NCI-H2029 treated with DMSO at 0.1 percent for 48 hours (cell line): ENCODE measurements at places on chromosomes 7 and 10.

DNA sequence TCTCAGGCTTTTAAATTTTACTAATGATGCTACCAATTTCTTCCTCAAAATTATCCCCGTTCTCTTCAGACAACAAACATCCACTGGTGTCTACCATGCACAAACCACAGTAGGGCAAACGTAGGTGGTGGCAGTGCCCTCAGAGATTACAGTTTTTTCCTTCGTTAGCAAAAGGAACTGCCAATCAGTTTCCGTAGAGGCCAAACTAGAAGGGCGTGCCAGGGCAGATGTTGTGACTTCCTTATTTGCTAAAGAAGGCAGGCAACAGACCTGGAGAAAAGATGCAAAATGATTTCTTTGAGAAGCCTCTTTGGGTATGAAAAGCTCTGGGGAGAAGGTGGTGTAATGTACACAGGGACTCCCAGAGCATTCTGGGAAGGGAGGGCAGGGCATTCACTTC lies 7.6 kb upstream of the FAM180A start:
- no peak for DNase-seq

DNA sequence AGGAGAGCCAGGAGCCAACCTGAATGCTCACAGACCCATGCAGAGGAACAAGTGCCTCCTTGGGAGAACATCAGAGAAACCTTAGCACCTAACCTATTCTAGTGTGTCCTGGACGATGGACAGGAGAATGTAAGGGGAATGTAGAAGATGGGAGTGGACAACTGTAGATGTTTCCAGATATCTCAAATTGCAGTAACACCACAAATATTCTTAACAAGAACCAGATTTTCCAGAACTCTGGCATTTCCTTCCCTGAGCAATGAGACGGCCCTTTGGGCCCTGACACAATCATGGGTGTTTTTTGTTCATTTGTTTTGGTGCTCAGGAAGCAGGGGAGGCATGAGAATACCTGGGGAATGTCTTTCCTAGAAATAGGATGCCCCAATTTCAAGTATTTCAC lies 196.1 kb upstream of the PRSS1 start:
- DNase-seq = no peak

- peak; percentile 8 for DNase-seq
Measured at GRCh38 chr7:129271500-129272355, 46.9 kb downstream of the AHCYL2 start.

DNA sequence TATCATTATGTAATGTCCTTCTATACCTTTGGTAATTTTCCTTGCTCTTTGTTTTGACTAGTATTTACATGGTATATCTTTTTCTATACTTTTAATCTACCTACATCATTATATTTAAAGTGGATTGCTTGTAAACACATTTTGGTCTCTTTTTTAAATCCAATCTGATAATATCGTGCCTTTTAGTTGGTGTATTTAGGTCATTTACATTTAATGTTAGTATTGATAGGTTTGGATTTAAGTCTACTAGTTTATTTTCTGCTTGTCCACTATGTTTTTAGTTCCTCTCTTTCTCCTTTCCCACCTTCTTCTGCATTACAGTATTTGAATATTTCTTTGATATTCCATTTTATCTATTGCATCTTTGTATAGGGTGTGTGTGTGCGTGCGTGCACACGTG lies 95.4 kb downstream of the HIBADH start:
- no peak for DNase-seq

GRCh38 chr7:77316219-77316978 lies 99.8 kb downstream of the GSAP start:
- no peak for DNase-seq

DNA sequence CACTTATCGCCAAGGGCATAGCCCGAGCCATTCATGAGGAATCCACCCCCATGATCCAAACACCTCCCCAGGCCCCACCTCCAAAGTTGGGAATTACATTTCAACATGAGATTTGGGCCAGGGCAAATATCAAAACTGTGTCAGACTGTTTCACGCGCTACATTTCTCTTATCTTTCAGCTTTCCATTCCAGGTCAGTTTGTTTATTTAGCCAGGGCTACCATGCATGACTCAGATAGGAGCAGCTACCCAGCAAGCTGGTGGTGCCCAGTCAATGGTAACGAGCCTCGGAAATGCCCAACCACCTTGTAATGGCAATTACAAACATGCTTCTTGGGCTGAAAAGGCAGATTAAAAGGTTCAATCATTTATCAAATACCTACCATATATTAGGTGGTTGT lies 43.6 kb upstream of the BAMBI start:
- DNase-seq = no peak

DNA sequence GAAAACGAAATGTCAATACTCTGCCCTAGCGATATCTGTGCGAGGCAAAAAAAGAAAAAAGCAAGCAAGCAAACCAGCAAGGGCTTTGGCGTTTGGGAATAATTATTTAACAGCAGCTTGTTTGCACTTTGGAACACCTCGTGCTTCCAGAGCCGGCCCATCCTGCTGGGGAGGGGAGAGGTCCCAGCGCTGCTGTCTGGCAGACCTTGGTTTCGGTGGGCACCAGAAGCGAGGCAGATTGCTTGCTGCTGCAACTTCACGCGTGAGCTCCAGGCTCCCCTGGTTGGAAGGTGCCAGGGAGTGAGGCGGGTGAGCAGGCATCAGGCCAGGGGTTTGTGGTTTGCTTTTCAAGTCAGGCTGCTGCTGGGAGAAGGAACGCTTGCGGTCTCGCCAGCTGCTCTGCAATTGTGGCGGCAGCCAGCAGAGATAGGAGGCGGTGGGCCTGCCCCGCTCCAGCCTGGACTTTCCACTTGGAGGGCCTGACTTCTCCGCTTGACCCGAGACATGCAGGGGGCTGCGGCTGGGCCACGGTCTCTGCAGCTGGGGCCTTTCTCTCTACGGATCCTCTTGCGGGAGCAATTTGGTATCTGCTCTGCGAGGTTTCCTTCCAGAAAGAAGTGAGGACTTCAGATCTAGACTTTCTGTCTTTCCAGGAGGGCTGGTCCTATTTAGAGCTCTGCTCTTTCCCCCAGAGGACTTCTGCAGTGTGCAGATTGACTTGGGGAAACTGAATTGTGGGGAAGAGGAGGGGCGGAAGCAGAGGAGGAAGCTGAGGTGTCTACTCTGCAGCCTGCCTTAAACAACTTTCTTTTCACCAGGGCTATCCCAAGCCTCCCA lies 131.4 kb downstream of the PRPF18 start:
- no peak for DNase-seq

DNA sequence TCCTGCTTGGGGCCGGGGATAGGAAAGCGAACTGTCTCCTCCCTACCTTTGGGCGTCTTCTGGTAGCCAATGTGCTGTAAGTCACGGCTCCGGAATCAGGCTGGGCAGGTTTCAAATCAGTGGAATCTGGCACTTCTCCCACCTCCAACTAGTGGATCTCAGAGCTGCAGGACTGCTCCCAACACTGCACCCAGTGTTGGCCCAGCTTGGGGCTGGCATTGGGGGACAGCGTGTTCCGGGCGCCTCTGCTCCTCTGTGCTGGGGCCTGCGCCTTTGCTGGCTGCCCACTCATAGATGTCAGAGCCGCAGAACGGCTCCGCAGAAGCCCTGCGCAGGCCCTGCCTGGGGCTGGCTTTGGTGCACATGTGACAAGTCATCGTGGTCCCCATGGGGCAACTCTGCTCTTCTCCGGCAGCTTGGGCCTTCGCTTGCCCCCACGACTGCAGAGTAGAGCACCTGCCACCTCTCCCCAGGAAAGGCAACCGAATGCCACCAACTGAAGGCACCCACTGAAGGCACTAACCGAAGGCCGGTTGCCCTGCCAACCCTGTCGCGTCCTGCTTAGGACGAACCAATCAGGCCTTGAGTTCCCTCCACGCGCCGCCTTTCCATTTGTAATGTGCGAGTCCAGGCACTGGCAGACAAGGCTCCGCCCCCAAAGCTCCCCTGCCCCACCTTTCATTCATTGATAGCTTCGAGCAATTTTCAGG lies 85.5 kb upstream of the ABI1 start:
- no peak for DNase-seq

- DNase-seq = no peak
Measured at GRCh38 chr10:114401195-114401791, 3.0 kb downstream of the AFAP1L2 start.

DNA sequence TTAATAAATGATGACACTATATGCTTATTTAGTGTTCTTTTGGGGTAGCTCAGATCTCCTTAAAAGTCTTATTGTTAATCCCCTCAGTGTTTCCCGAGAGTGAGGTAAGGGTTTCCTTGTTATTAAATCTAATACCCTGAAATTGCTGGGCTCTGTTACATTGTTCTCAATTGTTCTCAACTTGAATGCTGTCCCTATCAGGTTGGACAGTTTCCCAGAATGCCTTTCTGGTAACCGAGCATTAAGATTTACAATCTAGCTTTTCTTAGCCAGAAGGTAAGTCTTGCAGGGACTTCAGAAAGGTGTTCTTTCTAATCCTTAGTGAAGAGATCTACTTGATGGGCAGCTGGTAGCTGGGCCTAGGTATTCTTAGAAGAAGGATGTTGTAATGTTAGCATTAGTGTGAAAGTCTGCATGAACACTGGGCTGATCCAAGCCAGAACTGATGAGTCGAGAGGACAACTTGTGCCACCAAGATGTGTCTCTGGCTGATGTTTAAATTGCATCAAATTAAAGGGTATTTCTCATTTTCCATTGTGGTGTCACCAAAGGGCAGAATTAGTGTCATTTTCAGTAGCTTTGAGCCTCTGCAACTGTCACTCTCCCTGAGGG lies 89.9 kb downstream of the SND1 start:
- DNase-seq = no peak

GRCh38 chr7:101441890-101442289 lies 79.2 kb downstream of the COL26A1 start:
- DNase-seq = no peak

- no peak for DNase-seq
Measured at GRCh38 chr7:108204281-108204796, 74.2 kb upstream of the LAMB4 start.

DNA sequence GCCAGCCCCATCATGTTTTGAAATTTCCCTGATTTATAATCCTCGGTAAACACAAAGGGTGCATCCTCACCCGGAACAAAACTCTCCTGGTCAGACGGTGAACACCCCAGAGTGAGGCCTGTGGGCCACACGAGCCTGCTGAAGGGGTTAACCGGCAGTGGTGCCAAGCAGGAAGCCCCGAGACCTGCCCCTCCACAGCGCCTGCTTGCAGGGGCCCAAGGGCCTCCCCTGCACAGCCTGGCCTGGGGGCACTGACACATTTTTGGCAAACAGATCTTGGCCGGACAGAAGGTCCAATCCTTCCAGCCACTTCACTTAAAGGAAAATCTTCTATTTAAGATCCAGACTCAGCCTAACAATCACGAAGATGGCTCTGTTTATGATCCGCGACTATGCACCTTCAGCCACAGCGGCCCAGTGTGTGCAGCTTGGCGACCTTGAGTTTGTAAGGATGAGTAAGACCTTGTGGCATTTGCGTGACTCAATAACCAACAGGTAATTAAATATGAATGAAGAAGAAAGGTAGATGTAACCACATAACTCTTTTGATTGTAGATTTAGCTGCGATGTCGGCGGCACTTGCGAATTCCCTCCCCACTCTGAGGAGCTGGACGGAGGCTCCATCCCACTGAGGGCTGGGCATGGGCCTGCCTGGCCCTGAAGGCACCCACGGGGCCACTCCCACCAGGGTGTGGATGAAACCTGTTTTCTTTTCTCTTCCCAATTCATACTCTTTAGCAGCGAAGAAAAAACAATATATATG lies 328.2 kb downstream of the DNAJB6 start:
- DNase-seq = no peak

DNA sequence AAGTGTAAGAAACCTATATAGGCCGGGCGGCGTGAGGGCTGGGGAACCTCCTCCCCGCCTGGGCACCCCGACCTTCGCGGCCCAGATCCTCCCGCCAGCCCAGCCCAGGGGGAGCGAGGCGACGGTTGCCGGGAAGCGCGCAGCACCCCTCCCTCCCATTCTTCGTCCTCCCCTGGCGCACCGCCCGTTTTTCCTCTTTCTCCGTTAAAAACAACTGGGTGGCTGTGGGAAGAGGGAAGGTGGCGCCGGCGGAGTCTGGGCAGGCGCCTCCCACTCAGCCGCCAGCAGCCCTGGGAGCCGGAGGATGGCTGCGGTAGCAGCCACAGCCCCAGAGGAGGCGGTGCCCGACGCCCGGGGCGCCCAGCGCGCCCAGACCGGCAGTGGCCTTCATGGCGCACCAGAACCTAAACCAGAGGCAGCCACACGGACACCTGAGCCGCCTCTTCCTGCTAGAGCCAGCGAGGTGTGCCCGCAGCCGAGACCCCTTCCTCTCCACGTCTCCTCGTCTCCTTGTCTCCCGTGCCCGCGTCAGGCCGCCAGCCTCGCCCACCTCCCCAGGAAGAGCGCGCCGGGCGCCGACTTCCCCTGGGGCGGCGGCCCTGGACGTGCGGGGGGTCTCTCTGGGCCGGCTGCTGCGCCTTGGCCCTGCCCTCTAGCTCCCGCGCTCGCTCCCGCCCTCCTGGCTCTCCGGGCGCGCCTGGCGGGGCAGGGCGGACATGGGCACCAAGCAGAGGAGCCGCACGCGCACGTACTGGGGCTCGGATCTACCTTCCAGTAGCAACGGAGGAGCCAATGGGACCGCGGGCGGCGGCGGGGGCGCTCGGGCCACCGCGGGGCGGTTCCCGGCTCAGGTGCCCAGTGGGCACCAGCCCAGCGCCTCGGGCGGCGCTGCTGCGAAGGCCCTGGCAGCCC lies 32.8 kb upstream of the SFTPD start:
- peak; percentile 30 for DNase-seq

DNA sequence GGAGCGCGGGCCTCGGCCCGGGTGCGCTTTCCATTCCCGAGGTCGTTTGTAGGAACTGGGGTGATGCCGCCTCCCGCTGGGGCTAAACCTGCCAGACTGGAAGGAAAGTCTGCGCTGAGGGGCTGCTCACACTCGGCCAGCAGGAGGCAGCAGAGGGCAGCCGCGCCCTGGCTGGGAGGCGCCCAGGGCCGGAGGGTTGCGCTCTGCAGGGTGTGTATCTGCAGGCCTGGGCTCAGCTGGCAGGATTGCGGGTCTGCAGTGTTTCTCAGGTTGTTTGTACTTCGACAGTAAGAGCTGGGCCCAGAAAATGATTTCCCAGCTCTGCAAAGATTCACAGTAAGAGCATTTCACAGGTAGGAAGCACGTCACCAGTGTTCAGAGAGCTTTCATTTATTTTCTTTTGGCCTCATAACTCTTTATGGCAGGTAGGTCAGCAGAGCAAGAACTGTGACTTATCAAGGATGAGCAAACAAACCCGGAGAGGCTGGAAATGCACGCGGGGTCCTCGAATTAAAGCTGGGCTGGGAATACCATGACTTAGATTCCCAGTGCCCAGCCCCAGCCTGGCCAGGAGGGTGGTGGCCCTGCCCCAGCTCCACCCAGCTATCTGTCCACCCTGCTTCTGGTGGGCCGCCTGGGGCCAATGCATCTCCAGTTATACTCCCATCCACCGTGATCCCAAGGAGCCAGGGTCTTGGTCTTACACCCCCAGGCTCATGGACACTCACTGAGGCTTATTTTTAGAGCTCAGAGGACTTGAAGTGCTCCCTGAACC lies 15.2 kb upstream of the PPP2R2D start:
- no peak for DNase-seq

- DNase-seq = no peak
Measured at GRCh38 chr7:22482503-22482902, 17.5 kb downstream of the STEAP1B start.

- DNase-seq = no peak
Measured at GRCh38 chr7:150567871-150568301, 696 bp downstream of the GIMAP4 start.
